ENCODE measurements at places on chromosomes 12 and 14.

- DNase-seq: no peak
These were observed 12.7 kb downstream of the FLRT2 start for GRCh38 chr14:85542623-85543022.

DNA sequence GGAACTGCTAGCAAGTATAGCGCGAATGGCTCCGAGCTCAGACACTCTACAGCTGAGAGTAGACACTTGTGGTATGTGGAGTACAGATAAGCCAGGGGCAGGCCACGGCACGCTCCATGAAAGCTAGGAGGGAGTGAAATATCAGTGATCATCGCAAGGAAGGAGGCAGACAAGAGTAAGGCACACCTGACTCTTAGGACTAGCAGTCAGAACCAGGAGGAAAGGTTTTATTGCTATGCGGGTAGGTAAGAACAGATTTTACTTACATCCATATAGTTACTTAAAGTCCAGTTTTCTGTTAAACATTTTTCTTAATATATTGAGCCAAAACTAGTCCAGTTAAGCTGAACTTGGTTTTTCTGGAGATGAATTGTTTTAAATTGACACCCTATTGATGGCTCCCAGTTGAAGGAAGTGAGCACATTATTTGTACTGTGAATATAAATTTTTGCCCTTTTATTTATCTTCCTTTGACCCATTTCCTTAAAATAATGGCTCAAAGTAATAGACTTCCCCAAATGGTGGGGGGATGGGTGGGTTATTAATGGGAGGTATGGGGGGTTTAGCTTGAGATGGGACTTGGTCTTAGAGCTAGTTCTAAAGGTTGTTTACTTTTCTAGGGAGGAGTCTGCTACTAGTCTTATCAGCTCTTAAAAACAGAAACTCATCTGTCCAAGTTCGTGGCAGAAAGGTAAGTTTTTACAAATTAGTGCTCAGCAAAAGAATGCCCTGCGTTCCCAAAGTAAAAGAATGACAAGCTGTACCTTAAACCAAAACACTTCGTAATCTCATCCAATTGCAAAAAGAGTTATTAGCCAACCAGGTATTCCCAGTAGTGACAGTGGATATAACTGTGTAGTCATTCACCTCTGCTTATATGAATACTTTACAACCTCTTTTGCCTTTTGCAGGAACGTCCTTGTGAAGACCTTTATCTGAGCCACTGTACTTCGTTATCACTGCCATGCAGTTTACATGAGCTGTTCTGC lies 5.8 kb downstream of the HNRNPA1 start:
- DNase-seq: no peak

GRCh38 chr14:27184427-27184826 lies 586.6 kb upstream of the NOVA1 start:
- no peak for DNase-seq

- no peak for DNase-seq
These were observed 3.7 kb upstream of the TAS2R19 start for GRCh38 chr12:11026118-11026517.

DNA sequence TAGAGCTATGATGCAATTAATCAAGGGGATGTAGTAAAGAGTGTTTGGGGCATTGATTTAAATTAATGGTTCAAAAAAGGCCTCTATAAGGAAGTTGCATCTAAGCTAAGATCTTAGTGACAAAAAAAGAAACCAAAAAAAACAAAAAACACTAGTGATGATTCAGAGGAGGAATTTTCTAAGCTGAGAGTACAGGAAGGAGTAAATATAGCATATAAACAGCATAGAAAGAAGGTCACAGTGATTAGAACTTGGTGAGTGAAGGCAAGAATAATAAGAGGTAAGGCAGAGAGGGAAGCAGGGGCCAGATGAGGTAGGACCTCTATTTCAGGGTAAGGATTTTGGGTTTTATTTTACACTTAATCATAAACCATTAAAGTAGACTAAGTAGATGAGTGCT lies 48.0 kb upstream of the PDZRN4 start:
- no peak for DNase-seq

DNA sequence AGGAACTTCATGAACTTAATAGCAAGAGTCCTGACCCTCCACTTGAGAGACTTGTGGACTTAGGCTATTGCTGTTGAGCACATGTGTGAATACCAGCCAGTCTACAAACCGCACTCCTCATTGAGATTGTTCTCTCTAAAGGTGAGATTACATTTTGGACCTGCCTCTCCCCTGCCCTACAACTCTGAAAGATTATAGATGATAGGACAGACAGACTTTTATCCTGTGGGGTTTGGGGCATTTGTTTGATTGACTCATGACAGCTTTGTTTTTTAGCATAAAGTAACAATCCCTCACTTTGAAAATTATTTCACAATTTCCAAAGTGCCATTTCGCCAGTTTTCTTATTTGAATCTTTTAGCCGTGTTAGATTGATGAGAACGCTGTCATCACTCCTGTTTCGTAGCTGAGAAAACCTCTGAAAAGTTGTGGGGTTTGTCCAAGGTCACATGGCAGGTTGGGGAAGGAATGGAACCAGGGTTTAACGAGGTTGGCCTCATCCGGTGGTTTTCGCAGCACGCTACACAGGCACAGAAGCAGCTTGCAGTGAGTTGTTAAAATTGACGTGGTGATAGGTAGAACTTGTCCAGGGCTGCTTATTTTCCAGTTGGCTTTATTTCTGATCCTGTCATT lies 836 bp downstream of the EVL start:
- DNase-seq: peak; percentile 64

- no peak for DNase-seq
These were observed 6.4 kb upstream of the TBPL2 start for GRCh38 chr14:55446833-55447232.

DNA sequence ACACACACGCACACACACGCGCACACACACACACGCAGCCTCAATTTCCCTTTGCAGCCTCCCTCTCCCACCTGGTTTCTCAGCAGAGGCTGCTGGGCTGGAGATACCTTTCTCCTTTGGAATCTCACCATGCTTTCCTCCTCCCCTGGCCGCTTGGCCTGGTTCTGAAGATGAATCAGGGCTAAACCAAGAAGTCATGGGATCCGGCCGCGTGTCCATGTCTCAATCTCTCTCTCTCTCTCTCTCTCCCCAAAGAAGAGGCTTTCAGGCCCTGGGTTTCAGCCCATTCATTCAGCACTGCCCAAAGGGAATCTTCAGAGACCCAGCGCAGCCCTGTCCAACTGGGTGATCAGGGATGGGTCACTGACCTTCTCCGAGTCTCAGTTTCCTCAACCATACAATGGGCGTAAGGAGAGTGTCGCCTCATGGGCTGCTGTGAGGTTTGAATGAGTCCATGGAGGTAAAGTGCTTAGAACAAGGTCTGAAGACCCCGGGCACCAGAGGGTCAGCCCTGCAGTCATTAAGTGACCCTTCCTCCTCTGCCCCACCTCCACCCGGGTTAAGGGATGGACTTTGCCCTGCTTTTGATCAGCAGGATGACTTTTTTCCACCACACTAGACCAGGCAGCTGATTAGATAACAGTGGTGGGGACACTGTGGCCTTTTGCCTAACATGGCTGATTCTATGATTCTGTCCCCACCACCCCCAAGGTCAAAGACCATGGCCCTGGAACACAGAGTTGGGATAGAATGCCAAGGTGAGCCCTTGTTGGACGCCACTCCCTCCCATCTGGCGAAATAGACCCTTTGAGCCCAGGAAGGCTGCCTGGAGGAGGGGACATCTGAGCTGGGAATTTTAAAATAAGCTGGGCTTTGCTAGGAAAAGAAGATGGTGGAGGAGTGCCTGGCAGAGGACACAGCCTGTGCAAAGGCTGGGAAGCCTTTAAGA lies 42.1 kb downstream of the SCARB1 start:
- no peak for DNase-seq

DNA sequence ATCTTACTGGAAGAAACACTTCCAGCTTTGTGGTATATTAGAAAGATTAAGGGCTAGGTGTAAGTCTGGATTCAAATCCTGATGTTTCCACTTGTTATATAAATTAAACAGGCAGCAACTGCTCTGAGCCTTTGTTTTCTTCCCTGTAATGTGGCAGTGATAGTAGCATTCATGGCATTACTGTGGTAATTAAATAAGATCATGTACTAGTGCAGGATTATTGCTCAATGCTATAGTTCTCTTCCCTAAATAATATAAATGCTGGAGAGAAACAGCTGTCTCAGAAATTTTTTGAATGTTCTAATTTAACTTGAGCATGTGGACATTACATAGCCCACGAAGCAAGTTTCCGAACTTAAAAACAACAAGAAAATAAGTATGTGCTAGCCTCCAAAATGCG lies 5.4 kb downstream of the TMEM117 start:
- DNase-seq: no peak

DNA sequence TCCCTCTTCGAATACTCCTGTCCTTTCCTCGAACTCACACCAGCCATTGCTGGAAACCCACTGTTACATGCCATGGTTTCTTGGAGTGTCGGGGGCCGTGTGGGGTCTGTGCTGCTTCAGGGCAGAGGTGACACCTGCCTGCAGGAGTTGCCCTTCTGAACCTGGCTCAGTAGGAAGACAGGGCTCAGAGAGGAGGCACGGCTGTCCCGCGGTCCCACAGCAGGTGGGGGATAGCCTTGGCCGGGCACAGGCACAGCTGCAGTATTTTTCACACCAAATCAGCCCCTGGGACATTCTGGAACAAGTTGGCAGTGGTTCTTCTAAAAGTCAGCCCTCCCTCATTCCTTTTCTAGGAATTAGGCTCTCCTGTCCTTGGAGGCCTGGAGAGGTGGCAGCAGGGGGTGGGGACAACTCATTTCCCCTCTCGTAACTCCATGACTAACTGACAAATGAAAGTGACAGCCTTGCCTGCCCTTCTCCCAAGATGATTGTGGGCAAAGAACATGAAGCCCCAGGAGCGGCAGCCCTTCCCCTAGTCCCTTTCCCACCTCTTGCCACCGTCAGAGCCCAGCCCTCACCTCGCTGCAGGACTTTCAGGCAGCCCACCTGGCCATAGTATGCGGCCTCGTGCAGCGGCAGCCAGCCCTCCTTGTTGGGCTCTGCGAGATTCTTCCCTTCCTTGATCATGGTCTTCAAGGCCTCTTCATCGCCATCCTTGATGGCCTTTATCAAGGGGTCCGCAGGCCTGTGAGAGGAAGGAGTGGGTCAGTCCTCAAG lies 22.4 kb downstream of the ASB2 start:
- DNase-seq: no peak

- no peak for DNase-seq
These were observed 70.3 kb downstream of the STAB2 start for GRCh38 chr12:103657331-103657730.

DNA sequence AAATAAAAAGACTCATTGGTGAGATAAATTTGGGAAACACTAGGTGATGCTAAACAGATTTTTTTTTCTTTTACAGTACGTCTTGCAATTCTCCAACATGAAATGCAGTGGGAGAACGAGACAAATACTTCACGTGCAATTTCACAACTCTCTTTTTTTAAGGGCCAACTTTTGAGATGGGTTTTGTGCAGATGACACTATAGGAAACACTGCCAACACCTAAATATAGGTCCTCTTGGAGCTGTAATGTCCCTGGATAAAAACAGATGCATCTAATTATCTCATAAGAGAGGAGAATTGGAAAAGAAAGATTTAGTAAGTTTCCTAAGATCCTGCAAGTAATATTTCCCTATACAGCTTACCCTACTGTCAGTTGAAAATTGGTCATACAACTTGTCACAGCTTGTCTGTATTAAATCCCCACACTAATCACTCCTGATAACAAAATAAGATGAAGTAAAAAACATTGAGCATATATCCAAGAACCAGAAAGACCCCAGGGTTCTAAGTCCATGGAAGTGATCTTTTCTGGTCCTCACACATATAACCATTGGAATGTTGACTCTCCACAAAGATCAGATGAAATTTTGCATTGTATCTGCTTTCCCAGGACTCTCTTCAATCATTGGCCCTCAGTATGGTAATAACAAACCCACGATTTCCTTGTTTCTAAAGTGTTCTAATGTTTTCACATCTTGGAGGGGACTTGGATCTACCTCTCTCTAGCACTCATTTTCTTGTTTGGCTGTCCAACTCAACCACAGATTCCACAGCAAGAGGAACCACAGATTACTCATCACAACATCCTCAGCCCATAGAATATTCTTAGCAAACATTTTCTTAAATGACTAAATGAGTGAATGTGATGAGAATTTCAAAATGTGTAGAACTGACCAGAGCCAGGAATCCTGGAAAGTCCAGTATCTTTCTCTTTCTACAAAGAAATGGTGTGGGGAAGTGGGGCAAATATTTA lies 769.4 kb upstream of the USP15 start:
- DNase-seq: no peak

GRCh38 chr12:62834971-62835547 lies 99.9 kb downstream of the PPM1H start:
- no peak for DNase-seq
